NCI-H446 treated with DMSO at 0.1 percent for 48 hours (cell line): ENCODE measurements at places on chromosomes 11 and 22.

DNA sequence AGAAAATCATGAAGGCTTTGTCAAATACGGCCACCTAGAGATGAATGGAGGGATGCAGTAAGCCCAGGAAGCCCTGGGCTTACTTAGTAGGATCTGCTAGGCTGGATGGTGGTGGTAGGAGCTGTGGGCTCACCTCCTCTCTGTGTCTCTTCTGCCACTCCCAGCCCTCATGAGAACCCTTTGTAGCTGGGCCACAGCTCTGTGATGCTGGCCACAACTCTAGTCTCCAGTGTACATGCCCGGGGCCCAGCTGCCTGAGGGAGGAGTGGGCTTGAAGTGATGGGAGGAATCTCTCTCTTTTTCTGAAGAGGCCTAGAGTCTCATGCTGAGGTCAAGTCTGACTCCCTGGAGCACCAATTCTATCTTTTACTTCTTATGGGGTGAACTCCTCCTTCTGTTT is 32.4 kb upstream of the SYT13 start:
- no peak for DNase-seq

GRCh38 chr11:73942010-73942409 is 8.8 kb upstream of the DNAJB13 start:
- DNase-seq = no peak

DNA sequence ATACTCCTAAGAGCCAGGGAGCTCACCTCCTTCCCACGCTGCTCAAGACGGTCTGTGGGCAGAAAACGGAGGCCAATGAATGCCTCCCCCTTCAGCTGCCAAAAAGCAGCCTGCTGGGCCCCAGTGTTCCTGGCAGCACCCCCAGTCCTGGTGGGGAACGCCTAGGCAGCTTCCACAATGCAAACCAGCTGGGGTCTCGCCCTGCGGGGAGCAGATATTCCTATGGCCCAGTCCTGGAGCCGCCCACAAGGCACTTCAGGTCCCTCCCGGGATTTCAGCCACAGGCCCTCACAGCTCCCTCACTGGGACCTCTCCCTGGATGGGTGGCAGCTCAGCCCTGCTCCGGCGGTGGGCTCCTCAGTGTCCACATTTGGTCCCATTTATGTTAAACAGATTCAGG is 29.2 kb downstream of the A4GALT start:
- DNase-seq = no peak

- DNase-seq = no peak
Measured at GRCh38 chr22:43053176-43053575, 36.0 kb downstream of the TTLL1 start.

DNA sequence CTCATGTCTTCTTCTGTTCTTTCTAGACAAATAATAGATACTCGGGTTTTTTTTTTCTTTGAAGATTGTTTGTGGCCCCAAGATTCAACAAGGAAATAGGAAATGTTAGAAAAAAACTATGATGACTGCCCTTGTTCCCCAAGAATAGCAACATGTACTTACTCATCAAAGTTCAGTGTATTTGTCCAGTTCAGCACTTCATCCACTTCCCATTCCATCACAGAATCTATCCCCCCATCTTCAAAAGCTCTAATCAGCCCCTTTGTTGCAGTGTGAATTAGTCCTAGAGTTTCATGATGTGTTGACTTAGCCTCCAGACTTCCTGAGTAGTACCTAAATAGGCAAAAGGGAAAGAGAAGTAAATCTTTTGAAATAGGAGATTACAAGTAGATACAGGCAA is 74.3 kb downstream of the C11orf65 start:
- DNase-seq = no peak

- DNase-seq = no peak
Measured at GRCh38 chr11:14021738-14022137, 59.2 kb downstream of the SPON1 start.

GRCh38 chr22:37137903-37138665 is 11.6 kb downstream of the IL2RB start:
- DNase-seq = no peak

DNA sequence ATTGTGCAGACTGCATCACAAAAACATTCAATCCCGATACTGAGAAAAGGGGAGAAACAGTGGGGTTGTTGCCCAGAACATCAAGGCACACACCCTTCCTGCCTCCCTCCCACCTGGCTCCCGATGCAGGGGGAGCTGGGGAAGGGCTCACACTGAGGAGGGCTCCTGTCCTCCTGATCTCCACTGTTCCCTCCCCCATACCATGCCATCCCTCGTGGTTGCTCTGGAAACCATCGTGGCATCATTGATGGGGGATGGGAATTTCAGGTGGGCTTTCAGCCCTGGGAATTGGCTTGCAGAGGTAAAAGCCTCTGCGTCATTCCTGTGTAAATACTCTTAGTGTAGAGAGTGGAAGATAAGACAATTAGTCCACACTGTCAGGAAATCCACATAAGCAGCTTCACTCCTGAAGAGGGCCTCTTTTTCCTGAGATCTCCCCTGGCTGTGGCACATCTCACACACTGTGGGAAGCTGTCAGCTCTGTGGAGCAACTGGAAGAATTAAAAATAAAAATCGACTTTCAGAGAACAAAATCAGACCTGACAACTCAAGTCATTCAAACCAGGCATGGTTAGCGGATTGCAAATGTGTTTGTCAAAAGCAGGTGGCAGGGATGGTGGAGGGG is 176.0 kb downstream of the CHST1 start:
- no peak for DNase-seq

GRCh38 chr11:104286129-104286528 is 122.2 kb upstream of the PDGFD start:
- DNase-seq = no peak

GRCh38 chr11:45092901-45093760 is 53.3 kb upstream of the PRDM11 start:
- no peak for DNase-seq

DNA sequence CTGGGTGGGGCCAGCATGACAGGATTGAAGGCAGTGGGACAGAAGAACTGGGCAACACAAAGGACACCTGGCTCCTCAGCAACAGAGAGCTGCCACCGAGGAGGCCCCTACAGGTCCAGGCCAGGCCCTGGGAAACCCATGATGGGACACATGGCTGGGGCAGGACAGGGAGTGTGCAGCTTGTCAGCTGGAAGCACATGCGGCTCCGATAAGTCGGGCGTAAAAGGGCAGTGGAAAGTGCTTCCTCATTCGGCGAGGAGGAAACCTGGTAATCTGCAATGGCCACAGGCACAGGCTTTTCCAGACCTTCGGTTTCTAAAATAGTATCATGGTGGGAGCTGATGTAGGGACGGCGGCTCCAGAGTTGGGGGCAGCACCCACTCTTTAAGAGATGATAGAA is 16.5 kb downstream of the GNAZ start:
- DNase-seq = no peak

DNA sequence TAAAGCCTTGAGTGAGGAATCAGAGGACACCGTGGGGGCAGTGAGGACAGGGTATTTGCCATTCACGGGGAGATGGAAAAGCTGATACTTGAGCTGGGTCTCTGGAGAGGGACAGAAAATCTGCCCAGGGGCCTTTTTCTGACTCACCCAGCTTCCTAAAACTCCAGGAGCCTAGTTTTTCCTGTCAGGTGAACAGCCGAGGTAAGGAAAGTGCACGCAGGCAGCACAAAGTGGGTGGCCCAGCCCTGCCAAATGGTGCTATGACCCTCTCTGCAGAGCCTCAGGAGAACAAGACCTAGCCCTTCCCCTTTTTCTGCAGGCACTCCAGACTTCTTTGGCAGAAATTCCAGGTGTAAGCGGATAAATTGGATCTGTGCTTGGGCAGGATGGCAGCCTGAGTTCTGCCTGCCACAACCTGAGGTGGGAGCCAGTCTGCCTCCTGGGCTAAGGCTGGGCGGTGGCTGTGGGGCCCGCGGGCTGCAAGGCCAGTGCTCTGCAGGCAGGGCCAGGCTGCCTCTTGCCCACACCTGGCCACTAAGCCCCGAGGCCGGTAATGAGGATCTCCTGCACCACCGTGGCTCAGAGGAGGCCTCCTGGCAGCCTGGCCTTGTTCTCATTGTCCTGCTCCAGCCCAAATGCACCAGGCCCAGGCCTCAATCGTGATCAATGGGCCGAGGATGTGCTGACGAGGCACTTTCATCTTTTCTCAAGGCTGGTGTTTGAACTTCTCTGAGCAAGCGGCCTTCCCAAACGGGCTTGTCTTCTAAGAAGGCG is 72.9 kb upstream of the LMO1 start:
- no peak for DNase-seq

DNA sequence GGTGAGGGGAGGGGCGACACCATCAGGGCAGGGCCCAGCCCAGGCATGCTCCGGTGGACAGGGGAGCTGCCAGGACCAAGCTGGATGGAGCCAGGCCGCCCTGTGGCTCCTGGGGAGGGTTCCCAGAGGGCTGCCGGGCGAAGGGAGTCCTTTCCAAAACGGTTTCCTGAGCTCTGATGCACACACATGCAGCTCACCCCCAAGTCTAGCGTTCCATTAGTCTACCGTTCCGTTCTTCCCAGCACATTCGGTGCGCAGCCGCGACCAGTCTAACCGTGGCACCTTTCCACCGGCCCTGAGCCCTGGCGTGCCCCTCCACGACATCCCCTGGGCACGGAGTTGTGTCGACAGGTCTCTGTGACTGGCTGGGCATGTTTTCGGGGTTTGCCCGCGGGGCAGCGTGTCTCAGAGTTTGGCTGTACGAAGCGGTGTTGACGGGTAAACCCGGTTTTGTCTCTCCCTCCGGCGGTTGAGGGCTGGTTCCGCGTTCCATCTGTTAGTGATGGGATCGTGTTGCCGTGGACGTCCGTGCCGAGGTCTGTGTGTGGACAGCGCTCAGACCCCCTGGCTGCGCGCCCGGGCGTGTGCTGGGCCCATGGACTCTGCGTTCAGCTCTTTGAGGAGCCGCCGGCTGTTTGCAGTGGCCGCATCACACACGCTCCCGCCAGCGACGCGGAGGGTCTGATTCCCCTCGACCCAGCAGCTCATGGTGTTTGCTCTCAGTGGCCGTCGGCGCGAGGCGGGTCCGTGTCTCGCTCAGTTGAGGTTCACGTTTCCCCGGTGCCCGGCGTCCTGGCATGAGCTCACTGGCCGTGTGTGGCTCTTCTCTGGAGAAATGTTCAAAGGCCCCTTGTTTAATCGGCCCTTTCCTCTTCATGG is 121.2 kb downstream of the IGLL1 start:
- no peak for DNase-seq

- DNase-seq = no peak
Measured at GRCh38 chr11:76293189-76293631, 86.9 kb upstream of the WNT11 start.

DNA sequence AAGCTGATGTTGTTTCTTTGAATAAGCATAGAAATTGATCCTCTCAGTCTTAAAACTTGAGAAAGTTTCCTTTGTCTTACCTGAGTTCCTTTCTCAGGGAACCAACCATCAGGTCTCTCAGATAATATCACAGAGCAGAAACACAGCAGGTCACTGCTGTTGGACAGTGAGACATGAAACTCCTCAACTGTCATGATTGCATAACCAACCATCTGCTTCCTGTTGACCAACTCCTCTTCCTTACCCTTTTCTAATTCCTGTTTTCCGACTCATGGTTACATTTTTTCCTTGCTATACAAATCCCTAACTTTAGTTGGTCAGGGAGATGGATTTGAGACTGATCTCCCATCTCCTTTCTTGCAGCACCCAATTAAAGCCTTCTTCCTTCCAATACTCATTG is 845.3 kb downstream of the FAM181B start:
- DNase-seq = no peak

DNA sequence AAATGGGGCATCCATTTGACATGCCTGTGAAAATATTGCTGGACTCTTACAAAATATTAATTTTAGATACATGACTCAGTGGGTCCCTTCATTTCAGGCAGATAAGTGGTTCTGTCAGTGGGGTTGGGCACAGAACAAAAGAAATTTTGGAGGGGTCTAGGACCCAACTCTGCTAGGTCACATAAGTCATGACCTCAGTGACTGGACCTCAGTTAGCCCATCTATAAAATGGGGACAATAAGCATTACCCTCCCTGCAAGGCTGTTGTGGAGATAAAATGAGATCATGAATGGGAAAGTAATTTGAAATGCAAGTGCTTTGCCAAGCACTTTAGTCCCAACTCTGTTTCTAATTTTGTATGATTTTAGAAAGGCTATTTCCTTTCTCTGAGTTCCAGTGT is 23.8 kb downstream of the ADORA2A start:
- DNase-seq = no peak

DNA sequence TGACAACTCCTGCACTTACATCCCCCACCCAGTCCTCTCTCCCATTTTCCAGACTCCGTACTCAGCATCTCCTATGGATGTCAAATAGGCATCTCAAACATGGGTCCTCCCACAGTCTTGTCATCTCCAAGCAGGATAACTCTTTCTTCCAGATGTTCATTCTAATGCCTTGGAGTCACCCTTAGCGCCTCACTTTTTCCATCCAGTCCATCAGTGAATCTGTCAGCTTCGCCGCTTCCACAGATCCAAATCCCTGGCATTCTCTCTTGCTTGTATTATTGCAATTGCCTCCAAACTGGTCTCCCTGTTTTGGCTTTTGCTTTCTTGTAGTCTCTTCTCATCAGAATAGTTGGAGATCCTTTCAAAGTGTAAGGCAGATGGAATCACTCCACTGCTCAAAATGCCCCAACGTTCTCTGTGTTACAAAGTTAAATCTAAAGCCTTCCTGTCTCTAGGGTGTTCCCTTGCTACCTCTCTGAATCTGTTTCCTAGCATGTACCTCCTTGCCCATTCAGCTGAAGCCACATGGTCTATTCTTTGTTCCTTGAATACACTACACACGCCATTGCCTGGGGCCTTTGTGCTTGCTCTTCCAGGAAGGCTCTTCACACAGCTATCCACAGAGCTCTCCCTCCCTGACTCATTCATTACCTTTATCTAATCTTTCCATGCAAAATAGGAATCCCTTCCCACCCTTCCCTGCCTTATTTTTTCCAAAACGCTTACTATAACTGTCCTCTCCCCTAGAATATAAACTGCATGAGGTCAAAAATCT is 64.8 kb downstream of the UBASH3B start:
- no peak for DNase-seq

DNA sequence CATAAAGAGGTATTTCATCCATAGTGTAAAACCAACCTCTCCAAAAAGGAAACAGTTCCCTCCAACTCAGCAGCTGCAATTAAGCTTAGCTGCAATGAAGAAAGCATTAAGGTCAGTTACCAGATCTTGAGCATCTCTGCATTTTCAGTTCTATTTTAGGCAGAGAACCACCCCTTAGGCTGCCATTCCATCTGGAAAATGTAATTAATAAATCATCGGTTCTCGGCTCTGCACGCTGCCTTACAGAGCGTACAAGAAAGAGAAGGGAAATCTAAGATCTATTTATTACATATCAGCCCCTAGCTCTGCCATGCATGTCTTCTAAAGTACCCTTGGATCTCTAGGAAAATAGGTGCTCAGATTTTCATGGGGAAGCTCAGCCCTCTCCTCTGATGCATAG is 71.5 kb downstream of the RCN1 start:
- no peak for DNase-seq

DNA sequence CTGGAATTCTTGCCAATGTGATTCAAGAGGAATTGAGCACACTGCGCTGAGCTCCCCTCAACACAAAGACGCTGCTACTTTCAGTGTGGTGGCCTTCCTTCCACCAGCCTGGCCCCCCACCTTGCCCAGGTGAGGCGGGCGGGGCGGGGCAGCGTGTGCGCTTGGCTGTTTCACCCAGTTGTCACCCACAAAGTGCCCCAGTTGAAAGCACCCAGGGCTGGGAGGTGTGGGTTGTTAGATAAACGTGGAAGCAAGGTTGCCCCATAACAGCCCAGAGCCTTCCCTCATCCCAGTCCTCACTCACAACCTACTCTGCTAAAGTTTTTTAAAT is 43.1 kb downstream of the CACNG2 start:
- DNase-seq = no peak
